NCI-H524 treated with DMSO at 0.1 percent for 48 hours (cell line): ENCODE measurements at places on chromosomes 12 and 14.

- no peak for DNase-seq
Observed at GRCh38 chr12:76545486-76545885, 14.1 kb downstream of the OSBPL8 start.

DNA sequence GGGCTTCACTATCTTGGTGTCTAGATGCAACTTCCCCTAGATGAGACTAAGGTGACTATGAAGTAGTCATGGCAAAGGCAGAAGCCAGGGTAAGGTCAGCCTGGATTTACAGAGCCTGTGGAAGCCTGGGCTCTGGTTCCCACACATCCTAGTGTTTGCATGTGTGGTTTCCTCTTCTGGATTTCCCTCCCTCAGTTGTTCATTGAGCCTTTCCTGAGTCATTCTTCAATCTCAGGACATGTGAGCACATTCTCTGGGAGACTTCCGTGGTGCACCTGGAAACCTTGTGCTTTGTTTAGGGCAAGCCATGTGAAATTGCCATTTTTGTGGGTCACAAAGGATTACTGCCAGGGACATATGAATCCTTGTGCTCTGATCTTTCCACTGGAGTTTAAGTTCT is 236.6 kb downstream of the C12orf75 start:
- DNase-seq, result no peak

DNA sequence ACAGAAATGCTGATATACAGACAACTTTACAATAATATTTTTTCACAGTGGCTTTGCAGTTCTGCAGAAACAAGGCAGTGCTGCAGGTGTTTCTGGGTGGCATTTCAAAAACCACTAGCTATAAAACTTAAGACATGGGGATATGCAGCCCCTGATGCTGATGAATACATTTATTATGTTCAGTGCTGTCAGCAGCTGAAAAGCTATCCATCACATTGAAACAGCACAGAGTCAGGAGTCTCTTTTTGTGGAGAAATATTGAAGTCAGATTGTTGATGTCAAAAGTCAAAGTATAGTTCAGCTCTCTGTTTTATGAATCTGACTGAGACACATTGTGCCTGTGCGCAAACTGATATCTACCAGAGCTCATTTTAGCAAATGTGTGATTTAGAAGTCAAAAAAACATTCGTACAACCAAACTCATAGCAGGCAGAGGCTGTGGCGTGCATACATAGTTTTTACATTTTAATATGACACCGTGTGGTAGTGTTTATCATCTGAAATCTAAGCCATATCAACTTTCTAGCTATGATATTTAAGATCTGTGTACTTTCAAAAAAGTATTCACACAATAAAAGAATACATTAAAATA is 467.6 kb downstream of the PRKD1 start:
- DNase-seq, result no peak

DNA sequence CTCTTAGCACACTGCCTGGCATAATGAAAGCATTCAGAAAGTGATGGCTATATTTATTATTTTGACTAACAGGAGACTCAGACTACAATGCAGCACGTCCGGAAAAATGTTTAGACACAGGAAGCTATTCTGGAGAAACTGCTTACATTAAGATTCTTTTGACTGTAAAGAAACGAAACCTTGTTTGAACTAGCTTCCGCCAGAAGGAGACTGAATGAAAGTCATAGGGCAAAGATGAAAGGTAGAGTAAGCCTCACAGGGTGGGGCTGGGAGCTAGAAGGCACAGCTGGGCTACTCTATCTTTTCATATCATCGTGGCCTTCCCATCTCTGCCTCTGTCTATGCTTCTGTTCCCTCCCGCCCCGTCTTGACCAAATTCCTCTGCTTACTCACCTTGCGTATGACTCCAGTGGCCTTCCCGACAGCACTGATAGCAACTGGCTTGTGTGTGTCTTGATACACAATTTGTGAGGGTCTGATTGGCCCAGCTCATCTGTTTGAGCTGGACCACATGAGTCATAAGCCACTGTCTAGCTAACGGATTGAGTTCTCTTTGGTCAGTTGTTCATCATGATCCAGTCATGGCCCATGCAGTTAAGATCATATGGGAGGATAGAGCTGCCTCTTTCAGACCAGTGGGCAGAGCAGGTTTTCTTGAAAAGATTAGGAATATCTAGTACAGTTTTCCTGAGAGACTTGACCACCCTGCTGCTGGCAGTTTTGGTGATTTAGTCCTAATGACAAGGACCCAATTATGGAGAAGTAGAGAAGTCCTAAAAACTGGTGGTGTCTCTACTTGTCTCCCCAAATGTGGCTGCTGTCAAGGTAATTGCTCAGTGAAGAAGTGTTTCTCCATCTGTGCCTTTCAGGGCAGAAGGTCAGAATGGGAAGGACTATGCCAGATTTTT is 151.5 kb upstream of the SLC38A2 start:
- DNase-seq, result no peak

GRCh38 chr12:120229487-120230325 is 28.8 kb upstream of the RPLP0 start:
- no peak for DNase-seq

GRCh38 chr12:77231501-77231918 is 166.1 kb upstream of the E2F7 start:
- no peak for DNase-seq
